Head of caudate nucleus (tissue), 42 donors: ENCODE measurements at places on chromosomes 7 and 10.

- DNase-seq = no peak
Observed at GRCh38 chr7:130777426-130777825, 43.4 kb upstream of the KLF14 start.

DNA sequence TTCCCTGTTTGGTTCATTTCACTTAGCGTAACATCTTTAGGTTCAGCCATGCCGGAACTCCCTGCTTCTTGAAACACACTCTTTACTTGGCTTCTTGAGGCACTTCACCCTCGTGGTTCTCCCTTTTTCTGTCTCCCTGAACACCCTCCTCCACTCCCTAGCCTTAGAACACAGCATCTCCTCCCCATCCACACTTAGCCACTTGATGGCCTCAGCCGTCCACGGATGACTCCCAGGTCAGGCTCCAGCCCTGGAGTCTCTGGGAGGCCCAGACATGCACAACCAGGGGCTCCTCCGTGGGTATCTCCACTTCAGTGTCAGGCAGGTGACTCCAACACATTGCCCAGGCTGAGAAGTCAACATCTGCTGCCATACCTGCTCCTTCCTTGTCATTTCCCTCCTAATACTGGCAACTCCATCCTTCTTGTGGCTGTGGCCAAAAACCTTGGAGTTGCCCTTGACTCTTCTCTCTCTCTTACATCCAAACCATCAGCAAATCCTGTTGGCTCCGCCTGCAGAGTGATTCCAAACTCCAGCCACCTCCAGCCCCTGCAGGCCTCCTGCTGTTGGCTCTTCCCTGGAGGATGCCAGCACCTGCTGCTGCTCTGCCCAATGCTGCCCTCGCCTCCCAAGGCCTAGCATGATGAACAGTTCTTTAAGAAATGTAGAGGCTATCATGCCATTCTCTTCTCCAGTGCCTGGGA lies 8.4 kb upstream of the INMT start:
- no peak for DNase-seq

GRCh38 chr10:12513775-12514673 lies 164.7 kb downstream of the CAMK1D start:
- no peak for DNase-seq

GRCh38 chr7:1712907-1713501 lies 42.9 kb downstream of the ELFN1 start:
- no peak for DNase-seq

- no peak for DNase-seq
Observed at GRCh38 chr10:59817773-59818172, 64.5 kb upstream of the MRLN start.

DNA sequence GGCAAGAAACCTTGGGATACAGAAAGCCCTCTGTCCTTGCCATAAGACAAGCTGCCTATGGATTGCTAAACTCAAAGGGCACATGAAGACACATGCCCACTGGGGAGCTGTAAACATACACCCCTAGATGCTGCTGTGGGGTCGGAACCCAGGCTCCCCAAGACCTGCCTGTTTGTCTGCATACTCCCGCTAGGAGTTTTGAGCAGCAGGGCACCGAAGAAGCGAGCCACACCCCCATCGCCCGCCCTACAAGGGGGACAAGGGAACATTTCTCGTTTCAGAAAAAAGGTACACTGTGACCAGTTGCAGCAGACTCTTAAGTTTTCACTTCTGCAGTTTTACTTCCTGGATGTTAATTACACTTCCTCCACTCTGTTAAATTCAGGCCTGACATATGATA lies 680.2 kb upstream of the GHITM start:
- no peak for DNase-seq

DNA sequence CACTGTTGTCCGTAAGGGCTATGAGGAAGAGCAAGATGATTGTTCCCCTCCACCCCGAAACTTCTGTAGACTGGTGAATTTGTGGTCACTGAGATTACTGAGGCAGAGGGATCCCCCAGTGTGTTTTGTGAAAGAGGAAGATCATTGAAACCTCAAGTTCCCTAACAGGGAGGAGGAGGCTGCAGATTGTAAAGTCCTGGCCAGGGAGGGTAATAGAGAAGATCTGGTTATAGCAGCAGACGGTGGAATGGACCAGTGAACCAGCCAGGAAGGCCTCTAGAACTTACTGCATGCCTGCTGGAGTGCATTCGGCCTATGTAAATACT lies 31.1 kb downstream of the LMTK2 start:
- DNase-seq = no peak

DNA sequence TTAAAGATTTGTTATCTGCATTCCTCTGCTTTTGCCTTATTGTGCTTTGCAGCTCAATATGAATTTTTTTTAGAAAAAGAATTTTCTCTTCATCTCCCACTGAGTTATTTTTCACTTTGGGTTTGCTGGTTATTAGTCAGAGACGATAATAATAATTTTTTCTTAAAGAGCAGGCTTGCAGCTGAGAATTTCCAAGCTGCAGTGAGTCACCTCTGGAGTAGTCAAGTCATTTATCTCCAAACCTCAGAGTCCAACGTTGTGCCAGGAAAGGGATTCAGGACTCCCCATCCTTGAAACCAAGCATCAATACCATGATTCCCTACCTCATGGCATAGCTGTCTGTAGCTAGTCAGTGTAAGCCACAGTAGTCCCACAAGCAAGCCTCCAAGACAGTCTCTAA lies 15.2 kb upstream of the EGR2 start:
- no peak for DNase-seq

- DNase-seq = no peak
Observed at GRCh38 chr10:14142606-14143250, 188.0 kb downstream of the FRMD4A start.

DNA sequence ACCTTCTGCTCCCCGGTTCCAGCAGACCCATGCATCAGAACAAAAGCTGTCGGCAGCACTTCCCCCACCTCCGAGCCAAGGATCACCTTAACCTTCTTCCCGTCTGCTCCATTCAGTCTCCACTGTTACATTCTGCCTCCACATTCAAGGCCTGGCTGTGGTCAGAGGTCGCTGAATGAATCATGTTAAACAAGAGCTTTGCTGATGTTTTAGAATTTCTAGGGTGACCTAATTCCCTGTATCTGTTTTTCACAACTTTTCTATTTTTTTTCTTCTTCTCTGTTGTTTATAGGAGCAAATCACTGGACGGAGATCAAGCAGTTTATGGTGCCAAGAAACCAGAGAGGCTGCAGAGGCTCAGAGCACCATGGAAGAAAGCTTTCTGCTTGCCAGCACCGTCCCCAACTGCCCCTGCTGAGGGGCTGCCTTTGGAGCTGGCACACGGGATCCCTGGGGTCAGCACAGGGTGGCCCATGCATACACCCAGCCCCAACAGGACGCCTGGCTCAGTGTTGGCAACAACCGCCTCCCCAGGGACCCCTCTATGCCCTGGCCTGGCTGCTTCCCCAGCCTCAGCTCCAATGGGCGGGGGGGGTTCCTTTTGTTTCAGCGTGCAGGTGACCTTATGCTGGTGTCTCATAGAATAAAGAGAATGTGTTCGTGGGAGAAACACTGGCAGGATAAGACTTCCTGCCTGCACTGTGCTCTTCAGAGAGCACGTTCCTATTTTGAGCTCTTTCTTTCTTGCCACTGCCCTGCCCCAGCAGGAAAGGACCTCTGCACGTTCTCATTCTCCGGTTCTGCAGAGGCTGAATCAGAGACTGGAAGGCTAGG lies 182.7 kb upstream of the LYZL2 start:
- DNase-seq = no peak

DNA sequence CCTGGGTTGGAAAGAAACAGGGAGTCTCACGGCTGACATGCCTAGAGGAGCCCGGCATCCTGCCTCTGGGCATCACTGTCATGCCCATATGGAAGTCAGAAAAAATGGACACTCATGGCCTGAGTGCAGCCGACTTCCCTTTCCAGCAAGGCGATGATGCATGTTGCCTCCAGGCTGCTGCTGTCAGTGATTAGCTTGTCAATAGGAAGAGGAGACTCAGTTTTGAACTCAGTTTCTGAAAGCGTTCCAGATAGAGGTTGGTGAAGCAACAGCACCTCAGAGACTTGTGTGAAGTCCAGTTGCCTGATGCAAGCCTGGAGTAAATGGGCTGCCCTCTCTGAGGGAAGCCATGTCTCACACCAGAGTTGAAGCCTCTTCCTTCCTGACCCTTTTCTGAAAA lies 148.4 kb downstream of the TPST1 start:
- DNase-seq = no peak

GRCh38 chr10:7810443-7810842 lies 7.9 kb upstream of the TAF3 start:
- DNase-seq = no peak

DNA sequence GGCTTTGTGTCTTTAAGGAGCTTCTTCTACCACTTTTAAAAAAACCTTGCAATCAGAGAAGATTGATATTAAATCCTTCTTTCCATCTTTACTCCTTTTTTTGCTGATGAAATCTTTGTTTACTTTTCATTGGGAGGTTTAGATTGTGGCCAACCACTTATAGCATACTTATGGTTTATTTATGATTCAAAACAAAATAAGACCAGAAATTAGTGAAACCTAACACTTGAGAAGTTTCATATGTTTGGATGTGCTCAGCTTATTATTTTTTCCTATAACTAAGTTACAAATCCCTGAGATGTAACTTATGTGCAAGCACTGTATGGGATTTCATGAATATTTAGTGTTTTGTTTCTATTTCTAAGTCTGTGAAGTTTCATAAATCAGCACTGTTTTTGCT lies 13.5 kb upstream of the PRPS1L1 start:
- no peak for DNase-seq

DNA sequence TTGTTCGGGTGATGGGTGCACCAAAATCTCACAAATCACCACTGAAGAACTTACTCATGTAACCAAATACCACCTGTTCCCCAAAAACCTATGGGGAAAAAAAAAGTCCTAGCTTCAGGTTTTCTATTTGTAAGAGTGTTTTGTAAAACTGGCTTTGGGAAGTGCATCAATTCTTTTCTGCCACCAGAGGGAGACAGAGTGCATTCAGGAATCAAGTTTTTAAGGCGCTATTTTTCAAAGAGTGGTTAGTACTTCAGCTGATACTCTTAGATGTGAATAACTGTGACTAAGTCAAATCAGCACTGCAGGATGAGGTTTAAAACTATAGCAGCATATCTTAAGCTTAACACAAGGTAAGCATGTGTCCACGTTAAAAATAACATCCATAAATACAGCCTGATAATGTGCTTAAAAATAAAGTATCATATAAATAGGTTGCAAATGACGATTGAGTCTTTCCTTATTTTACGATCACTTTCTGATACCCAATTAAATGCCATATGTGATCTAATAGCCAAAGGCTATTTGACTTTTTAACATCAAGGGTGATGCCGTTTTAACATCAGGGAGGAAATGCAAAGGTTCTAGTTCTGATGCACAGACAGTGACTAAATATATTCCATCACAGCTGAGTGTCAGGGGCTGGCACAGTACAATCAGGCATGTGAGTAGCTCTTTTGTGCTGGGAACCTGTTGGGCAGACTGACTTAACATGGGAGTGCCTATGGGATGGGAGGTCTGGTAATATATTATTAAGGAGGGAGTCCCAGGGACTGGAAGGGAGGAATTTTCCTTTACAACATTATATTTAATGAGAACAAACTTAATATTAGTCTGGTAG lies 10.6 kb upstream of the LYZL2 start:
- no peak for DNase-seq

- no peak for DNase-seq
Observed at GRCh38 chr10:30598105-30598776, 31.3 kb downstream of the LYZL2 start.

DNA sequence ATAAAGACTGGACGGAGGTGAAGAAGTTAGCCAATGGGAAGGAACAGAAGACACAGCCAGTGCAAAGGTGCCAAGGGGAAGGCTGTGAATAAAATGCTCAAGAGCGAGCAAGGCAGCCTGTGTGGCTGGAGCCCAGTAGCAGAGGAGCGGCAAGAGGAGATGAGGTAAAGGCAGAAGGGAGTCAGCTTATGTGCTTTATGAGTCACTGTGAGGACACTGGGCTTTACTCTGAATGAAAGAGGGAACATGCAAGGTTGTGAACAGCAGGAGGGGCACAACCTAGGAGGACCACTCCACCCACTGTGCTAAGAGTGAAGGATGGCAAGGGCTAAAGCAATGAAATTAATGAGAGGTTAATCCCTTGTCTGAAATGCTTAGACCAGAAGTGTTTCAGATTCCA lies 129.0 kb upstream of the ODAD2 start:
- no peak for DNase-seq

GRCh38 chr10:2990764-2991163 lies 76.6 kb upstream of the PFKP start:
- DNase-seq = no peak

DNA sequence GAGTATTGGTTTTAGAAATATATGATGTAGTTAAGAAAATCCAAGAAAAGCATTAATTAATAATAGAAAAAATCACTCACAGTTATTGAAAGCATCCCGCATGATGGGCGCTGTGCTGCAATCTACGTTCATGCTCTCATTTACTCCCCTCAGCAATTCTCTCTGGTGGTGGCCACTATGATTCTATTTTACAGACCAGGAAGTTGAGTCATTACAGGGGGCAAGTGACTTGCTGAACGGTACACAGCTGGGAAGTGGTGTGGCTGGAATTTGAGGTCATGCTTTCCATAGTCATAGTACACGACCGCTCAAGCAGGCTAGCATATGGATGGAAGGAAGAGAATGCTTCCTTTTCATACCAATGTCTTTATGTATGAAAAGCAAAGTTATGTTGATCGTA lies 117.4 kb downstream of the TES start:
- DNase-seq = no peak

GRCh38 chr7:55730197-55730596 lies 132.4 kb downstream of the SEPTIN14 start:
- DNase-seq = no peak

- no peak for DNase-seq
Observed at GRCh38 chr10:49080965-49081364, 34.4 kb downstream of the VSTM4 start.

DNA sequence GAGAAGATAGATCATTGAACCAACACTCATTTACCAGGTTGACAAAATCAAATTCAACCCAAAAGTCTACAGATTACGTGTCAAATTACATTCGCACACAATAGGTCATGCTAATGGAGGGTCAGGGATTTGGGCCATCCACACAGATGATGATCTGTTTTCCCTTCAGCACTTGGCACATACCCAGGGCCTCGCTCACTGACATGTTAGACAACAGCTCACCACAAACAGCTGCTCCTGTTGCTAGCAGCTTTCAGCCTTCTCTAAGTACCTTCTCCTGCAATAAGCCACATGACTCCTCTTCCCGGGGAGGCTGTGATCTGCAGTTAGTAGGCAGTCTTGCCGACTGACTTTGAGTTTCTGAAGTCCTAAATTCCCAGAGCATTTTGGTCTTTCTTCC lies 18.4 kb downstream of the NKX2-3 start:
- DNase-seq = no peak

DNA sequence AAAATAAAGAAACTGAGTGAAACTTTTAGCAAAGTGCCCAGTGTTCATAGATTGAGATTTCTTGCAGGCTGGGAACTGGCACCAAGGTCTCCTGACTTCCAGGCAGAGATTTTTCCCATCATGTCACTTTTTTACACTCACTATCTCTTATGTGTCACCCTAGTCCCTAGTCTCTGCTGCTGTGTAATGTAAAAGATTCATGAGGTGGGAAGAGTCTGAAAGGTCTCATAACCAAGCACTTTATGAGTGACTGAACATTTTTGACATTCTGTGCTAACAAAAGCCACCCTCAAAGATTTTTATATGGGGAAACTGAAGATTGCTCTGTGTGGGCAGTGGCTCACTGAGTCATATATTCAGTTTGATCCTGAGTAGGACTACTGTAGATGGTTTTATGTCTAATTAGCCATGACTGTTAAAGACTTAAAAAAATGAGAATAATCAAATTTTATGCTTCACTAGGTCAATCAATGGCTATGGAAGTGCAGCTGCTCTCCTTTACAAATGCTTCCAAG lies 900.3 kb upstream of the SORCS1 start:
- no peak for DNase-seq

GRCh38 chr10:71554671-71555070 lies 158.0 kb downstream of the CDH23 start:
- no peak for DNase-seq
